Inflammatory macrophage (primary cell): ENCODE measurements at places on chromosomes 7 and 10.

DNA sequence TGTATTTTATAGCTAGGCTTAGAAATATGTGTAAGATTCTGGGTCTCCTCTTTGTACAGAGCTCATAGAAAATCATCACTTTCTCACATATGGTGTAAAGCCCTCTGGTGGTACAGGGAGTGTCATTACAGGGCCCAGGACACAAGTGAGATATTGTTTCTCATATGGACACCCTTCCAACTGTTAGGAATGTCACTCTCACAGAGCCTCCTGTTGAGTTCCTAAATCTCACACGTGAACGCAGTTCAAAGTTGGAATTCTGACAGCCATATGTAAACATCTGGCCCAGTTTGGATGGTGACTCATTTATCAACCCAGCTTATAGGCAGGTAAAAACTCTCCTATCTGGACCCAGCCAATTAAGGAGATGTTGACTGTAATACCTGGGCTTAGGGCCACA, 35.4 kb upstream of the ZNF107 start:
- peak; percentile 6 for DNase-seq

DNA sequence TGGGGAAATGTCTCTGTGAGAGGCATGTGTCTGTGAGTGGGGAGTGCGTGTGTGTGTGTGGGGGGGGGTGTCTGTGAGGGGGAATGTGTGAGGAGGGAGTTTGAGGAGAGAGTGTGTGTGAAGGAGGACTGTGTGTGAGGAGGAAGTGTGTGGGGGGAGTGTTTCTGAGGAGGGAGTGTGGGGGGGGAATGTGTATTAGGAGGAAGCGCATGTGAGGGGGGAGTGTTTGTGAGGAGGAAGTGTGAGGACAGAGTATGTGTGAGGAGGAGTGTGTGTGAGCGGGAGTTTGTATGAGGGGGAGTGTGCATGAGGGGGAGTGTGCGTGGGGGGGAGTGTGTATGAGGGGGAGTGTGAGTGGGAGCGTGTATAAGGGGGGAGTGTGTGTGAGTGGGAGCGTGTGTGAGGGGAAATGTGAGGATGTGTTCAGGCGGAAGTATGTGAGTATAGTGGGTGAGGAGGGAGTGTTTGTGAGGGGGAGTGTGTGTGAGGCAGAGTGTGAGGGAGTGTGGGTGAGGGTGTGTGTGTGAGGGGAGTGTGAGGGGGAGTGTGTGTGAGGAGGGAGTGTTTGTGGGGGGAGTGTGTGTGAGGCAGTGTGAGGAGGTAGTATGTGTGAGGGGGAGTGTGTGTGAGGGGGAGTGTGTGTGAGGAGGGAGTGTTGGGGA, 21.8 kb upstream of the PTPRN2 start:
- no peak for DNase-seq

- no peak for DNase-seq
Measured at GRCh38 chr10:86260564-86260963, 106.0 kb downstream of the GRID1 start.

DNA sequence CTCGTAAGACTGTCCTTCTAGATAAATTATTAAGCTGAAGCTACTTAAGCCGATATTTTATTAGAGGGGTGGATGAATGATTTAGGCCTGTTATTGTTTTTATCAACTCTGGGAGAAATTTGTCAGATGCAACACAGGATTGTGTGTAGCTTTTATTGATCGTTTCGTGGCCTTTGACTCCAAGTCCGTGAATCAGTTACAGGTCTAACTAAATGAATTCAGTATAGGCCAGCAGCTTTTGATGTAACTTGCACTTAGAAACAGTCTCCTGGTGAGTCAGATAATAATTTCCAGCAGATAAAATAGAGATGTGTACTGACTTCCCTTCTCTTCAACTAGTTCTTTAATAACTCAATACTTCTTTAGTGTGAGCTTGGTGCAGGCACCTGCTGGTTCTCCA, 341.7 kb upstream of the SMIM30 start:
- no peak for DNase-seq

- DNase-seq, result no peak
Measured at GRCh38 chr10:125694883-125695282, 11.9 kb upstream of the TEX36 start.
